ENCODE measurements at places on chromosomes 11 and 22.
A peak's percentile ranks its signal among the peaks of the same experiment; 100 is the strongest.

- peak; percentile 23 for DNase-seq
These were observed 15.8 kb downstream of the CYB5R2 start for GRCh38 chr11:7657306-7658025.

- no peak for DNase-seq
These were observed 516 bp downstream of the NEU3 start for GRCh38 chr11:74989260-74989638.

- peak; percentile 20 for DNase-seq
These were observed 14.9 kb upstream of the MS4A4A start for GRCh38 chr11:60265373-60266214.

- no peak for DNase-seq
These were observed 34.6 kb downstream of the SPECC1L start for GRCh38 chr22:24305260-24305692.

- DNase-seq, result no peak
These were observed at the start of gene POU2AF1 for GRCh38 chr11:111378861-111379601. POU2AF1 (minus strand) TSS chr11:111379275; CDS start chr11:111379177, 98 bp downstream.

- DNase-seq, result no peak
These were observed 14.9 kb downstream of the RTN4RL2 start for GRCh38 chr11:57475191-57475590.

- DNase-seq, result no peak
These were observed 4.9 kb downstream of the OVOL1 start for GRCh38 chr11:65791719-65792213.

DNA sequence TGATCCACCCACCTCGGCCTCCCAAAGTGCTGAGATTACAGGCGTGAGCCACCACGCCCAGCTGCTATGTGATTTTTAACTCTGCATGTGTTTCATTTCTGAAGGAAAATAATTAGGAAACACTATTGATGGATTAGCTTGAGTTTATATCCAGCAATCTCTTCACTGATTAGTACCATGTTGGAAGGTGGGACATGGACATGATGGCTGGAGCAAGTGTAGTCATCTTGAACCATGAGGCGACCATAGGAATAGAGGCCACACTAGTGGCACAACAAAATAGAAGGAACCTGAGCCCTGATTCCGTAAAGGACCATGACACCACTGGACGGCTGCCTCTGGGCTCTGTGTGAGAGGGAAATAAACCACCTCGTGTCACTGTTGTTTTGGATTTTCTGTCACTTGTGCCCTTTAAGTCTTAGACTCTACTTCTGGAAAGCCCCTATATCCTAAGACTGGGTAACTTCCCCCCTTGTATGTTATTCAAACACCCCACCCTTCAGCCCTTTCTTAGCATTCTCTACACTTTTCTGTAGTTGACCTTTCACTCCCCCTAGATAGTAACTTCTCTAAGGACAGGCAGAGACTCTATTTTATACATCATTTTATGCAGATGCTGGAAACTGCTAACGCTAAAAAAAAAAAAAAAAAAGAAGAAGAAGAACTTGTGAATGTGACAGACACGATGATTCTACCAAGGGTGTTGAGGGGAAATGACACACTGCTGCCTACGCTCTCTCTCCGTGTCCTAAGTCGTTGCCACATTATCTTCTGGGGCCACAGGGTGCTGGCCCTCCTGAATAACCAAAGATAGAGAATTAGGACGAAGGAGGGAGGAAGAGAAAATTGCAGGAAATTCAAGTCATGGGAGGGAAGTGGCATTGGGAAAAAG, 2.7 kb upstream of the VPS37C start:
- DNase-seq, result no peak

DNA sequence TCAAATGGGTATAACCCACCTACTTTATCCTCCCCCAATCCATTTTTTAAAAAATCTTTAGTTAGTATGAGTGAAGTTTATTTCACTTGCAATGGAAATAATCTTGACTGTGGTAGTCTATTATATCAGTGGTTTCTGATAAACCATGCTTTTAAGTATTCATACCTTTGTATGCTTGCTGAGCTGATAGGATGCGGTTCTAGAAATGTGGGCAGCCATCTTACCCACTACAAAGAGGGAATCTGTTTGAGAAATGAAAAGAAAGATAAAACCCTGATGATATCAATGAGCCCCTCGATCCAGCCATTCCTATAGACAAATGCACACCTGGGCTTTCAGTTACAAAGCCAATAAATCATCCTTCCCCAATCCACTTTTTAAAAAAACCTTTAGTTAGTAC, 13.8 kb upstream of the PVALB start:
- no peak for DNase-seq

GRCh38 chr22:35552196-35552842, 11.7 kb downstream of the RASD2 start:
- no peak for DNase-seq

- no peak for DNase-seq
These were observed 17.0 kb downstream of the PTPRJ start for GRCh38 chr11:47997063-47998053.

- no peak for DNase-seq
These were observed 7.4 kb upstream of the CDC42BPG start for GRCh38 chr11:64851831-64852351.

GRCh38 chr11:126607374-126607773, 251.9 kb downstream of the ST3GAL4 start:
- no peak for DNase-seq

- DNase-seq, result no peak
These were observed 31.3 kb downstream of the WNT7B start for GRCh38 chr22:45945621-45946106.

DNA sequence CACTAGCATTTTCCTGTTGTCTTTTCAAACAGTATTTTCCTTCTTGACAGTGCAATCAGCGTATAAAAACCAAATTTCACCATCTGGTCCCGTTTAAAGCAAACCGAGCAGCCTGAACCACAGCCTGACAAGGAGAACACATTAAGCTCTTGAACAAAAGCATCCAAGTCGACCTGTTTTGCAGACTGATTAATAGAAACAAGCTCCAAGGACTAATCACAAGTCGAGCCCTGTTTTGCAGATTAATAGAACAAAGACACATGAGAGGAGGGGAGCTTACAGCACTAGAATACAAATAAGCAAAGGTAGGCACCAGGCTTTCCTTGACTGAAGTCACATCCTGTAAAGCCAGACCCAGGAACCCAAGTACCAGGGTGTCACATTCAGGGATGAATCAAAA, 104.8 kb downstream of the MPPED2 start:
- no peak for DNase-seq

- DNase-seq, result no peak
These were observed 65.2 kb upstream of the CDON start for GRCh38 chr11:126127898-126128297.

DNA sequence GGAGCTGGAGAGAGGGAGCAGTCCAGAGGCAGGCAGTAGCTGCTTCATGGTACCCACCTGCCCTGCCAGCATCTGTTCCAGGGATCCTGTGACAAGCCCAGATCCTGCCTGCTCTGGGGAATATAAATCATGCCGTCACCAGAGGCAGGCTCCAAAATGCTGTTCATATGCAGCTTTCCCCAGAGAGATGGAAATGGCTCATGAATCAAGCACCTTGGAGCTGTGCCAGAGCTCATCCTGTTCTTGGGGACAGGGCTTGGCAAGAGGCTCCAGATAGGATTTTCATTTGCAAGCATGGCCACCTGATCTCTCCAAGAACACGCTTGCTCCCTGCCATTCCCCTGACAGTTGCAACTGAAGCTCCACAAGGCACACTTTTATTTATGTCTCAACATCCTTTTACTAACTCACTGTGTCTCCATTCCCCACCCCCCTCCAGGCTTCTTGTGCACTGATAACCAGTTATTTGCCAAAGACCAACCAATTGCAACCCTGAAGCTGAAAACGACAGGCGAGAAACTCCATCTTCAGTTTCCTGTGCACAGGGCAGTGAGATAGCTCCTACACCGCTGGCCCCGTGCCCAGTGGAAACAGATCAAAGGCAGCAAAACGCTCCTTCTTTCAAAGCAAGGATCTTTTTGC, 115.8 kb upstream of the PITPNB start:
- DNase-seq, result no peak

DNA sequence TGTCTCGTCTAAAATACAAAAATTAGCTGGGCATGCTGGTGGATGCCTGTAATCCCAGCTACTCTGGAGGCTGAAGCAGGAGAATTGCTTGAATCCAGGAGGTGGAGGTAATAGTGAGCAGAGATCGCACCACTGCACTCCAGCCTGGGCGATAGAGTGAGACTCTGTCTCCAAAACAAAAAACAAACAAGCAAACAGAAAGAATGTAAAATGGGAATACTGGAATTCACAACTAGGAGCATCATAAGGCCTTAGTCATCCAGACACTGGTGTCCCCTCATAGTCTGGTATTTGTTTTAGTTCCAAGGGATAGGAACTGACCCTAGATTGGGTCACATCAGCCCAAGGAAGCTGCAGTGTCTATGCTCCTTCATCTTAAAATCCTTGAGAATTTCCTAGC, 520.8 kb downstream of the NELL1 start:
- DNase-seq, result no peak

DNA sequence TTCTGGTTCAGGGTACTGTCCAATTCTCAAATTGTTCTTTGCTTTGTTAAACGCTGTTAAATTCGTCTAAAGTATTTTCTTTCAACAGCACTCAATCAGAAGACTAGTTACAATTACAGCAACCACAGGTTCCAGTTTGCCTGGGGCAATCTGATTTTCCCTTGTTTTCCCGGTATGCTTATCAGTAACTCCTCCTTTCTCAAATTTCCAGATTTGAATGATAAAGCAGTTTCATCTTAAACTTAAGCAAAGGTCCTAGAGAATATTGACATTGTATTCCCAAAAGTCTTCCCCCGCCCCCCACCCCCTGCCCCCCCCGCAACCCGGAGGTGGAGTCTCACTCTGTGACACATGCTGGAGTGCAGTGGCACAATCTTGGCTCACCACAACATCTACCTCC, 10.5 kb upstream of the USP28 start:
- DNase-seq, result no peak

DNA sequence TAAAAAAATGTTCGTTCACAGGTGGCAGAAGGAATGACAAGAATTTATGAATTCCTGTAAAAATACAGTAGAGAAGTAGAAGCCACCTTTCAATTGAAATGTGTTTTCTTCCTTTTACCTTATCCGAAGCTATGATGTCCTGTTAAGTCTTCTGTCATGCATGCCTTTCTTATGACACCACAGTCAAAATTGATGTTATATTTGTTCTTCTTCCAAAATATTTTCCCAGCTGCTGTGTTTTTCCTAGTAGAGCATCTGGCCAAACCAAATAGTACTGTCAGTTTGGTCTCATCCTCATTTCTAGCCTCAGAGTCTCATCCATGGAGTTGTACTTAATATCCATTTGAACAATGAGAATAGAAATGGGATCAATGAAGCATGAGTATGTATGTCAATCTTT, 206.1 kb downstream of the PGR start:
- DNase-seq, result no peak

DNA sequence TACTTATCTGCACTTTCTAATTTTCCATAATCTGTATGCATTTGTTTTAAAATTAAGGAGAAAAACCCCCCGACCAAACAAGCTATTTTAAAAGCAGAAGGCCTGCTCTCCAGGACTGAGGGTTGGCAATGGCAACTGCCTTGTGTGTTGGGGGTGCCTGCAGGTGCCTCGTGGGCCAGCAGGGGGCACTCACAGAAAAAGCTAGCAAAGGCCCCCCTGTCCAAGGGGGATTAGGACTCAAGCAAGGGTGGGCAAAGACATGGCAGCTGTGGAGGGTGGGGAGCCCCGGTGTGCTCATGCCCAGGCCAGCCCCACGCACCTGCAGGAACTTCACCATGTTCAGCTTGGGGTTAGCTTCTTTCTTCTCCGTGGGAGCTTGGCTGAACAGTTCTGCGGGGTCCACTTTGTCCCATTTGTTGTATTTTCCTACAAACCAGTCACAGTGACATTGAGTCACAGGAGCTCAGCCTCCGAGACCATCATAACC, 10.3 kb downstream of the TOP3B start:
- DNase-seq, result no peak

GRCh38 chr11:70488171-70488703, 89.9 kb downstream of the CTTN start:
- no peak for DNase-seq

DNA sequence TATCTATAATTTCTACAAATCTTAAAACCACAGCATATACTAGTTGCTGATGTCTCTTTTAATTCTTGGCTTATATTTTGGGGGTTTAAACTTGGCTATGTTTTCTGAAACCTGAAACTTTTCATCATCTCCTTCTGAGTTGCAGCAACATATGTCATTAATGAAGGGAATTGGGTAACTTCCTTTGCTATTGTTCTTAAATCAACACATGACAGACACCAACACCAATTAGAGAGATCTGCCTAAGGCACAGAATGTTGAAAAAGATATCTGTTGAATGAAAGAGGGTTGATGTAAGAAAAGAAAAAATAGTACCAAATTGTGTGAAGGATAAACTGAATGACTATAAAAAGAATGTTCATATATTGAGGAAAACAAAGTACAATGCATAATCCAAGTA, 10.3 kb upstream of the GAS2 start:
- DNase-seq, result no peak

DNA sequence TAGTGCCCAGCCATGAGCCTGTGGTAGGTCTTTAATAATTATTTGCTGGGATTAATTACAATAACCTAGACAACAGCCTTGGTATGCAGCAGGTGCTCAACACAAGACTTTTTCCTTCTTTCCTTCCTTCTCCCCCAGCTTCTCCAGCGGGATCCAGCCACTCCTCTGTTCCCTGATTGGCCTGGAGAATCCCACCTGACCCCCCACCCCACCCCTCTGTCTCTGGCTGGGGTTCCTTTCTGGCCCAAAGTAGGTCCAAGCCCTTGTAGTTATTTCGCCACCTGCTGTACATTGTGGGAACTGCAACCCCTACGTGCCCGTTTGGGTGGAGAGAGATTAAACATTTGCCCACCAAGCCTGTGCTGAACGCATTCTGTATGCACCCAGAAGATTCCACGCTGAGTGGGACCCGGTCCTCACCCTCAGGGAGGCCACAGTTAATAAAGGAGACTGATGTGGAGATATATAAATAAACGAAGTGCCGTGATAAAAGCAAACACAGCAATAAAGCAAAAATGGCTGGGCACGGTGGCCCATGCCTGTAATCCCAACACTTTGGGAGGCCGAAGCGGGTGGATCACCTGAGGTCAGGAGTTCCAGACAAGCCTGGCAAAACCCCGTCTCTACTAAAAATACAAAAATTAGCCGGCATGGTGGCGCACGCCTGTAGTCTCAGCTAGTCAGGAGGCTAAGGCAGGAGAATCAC, 32.1 kb upstream of the DGKZ start:
- no peak for DNase-seq

- no peak for DNase-seq
These were observed 11.8 kb downstream of the RNF121 start for GRCh38 chr11:71940561-71941219.

DNA sequence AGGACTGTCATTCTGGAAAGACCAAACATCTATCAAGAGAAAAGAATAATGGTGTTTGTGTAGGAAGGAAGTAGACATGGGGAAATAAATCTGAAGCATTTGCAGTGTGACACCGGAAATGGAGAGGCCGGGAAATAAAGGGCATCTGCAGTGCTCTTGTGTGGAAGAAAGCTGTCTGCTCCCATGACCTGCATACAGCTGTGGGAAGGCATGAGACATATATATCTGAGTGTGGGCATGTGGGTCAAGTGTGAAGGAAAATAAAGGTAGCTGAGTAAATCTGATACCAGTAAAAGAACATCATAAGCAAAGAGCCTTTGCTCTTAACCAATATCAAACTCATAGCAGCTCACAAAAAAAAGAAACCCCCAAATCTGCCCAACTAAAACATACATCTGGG, 72.1 kb upstream of the OR5AK2 start:
- DNase-seq, result no peak

All from epithelial cell of proximal tubule (primary cell).